ENCODE measurements at places on chromosomes 3 and 15.

DNA sequence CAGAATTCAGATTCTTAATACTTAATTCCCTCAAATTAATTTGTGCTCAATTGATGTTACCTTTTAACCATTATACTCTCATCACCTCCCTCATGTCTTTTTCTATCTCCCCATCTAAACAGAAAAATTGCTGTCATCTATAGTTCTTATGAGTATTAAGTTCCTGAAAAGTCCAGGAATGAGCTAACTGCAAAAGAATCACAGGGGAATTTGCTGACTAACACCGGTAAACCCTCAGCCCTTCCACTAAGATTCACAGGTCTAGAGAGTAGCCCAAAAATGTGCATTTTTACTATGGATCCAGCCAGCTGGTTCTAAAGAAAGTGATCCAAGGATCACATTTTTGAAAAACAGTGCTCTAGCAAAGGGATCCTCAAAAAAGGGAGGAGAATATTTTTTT lies 67.0 kb downstream of the SETD2 start:
- no peak for DNase-seq

GRCh38 chr15:40746916-40747418 lies 8.1 kb downstream of the RMDN3 start:
- no peak for DNase-seq

- no peak for DNase-seq
These were observed 80.9 kb upstream of the RASGRF1 start for GRCh38 chr15:79171320-79172031.

- DNase-seq, result no peak
These were observed 329.8 kb upstream of the GRM7 start for GRCh38 chr3:6531153-6531552.

DNA sequence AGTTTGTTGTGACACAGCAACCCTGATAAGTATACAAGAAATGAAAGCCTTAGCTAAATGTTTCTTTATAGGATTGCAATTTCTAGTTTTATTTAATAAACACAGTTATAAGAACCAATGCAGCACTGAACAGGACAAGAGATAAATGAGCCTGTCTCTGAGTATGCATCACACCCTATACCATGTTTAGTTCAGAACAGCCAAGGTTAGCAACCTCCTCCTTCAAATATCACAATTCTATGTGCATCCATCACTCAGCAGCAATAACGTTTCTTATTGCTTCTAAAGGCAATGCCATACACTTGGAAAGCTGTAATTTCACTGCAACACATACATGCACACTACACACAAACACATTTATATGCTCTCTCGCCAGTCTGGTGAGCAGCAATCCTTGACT lies 280.6 kb downstream of the PTPRG start:
- DNase-seq, result no peak

DNA sequence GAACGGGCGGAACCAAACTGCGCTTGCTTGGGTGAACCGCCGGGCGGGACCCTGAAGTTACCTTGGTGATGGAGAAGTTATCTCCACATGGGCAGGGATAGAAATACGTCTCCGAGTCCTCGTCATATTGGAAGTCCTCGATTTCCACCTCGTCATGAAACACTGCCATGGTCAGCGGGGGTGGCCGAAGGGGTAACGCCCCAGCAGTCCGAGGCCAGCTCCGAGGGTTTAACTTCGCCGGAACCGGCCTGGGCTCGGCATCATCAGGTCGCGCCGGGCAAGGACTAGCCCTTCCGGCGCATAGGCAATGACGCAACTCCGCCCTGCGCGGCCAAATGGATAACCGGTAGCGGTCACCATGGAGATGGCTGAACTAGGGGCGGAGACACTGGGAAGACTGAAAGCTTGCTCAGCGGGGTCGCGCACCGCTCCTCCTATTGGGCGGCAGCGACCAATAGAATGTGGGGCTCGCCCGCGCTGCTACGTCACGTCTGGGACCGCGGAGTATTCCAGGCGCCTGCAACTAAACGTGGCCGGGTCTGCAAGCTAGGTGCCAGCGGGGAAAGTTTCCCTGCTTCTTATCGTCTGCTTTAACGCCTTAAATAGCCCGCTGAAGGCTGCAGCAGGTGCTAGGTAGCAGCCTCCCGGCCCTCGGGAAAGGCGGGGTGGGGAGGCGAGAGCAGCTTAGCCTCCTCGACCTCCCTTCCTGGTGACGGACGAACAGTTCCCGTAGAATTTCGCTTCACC lies at the start of the genes DPH3 and OXNAD1:
Gene DPH3 (minus strand): TSS at position 236 of the 747 bp plus-strand sequence. CDS start 67 bp downstream, at position 169.
Gene OXNAD1 (plus strand): TSS at position 505 of the 747 bp plus-strand sequence. CDS start 5,741 bp downstream, outside the sequence.
- DNase-seq, result peak; percentile 99

GRCh38 chr15:70956201-70956995 lies 63.8 kb downstream of the LRRC49 start:
- peak; percentile 33 for DNase-seq

DNA sequence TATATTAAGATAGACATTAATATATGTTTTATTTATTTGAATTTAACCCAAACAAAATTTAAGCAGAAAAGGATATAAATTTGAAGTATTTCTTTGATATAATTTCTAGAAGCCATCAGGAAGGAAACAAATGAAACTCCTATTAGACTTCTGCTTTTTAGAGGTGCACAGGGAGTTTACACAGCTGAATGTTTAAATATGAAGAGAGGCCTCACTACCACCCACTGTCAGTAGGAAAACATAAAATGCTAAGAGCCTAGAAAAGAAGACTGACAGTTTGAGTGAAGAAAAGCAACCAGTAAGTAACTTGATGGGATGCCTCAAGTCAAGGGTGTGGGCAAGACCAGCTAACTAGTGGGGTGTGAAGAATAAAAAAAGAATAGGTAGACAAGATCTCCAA lies 19.7 kb downstream of the PLSCR2 start:
- DNase-seq, result no peak

GRCh38 chr3:56799251-56799882 lies 2.4 kb downstream of the ARHGEF3 start:
- peak; percentile 65 for DNase-seq

DNA sequence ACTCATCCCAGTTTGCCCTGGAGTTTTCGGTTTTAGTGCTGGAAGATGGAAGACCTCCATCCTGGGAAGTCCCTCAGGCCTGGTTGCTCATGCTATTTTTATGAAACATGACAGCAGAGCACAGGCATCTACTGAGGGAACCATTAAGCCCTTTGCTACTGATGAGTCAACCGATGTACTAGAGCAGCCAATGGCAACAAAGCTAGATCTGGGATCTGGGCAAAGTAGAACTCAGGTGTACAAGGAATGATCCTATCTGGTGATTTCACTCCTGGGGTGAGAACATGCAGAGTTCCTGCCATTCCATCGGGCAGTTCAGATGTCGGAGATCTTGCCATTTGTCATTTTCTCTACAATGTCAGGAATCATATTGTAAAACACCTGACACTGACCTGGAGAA lies 166.2 kb upstream of the NSMCE3 start:
- DNase-seq, result no peak

DNA sequence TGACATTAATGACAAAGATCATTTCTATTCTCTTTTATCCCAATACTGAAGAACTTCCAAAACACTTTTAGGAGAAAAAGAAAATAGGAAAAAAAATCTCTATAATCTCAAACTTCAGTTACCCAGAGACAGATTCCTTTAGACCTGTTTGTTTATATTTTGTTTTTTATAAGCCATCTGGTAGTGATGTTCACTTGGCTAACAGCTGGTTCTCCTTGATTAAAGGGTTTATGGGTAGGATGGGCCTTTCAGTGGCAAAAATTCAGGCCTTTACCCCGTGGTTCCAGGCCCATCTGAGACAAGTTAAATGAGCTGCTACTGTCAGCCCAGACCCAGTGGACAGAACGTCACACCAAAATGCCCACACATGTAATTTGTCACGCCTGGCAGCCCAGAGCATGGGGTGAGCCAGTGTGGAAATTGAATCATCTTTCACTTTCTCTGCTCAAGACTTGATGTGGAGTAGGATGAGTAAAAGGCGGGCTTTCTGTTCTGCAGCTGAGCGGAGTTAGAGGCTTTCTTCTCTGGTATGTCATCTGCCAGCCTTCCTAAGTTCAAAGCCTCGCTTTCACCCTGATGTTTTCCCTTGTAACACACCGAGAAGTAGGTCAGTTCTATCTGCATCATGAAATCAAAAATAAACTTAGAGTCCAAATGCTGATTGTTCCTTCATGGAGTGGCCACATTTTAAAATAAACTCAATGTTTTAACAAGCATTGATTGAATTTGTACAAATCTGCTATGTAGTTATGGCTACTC lies 62.5 kb upstream of the SKOR1 start:
- no peak for DNase-seq

GRCh38 chr3:195853996-195854395 lies 42.3 kb upstream of the MUC4 start:
- no peak for DNase-seq

DNA sequence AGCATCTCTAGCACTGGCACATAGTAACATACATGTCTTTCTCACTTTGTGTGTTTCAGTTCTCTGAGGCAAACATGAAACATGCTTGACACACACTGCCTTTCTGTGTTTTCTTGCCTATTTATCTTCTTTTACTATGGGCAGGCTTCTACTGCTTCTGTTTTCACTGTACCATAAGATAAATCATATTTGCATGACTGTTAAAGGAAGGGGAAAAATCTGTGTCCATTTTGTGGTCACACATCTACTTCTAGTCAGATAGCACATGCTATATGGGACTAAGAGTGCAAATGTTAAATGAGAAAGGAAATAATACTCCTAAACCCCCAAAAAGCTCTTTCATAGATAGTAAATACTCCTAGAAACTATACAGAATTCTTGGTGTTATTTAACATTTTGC lies 386.4 kb downstream of the ZBTB20 start:
- no peak for DNase-seq
